ENCODE measurements at places on chromosomes 4 and X.

- no peak for DNase-seq
These were observed 11.6 kb downstream of the SORBS2 start for GRCh38 chr4:185800266-185800945.

GRCh38 chr4:82885410-82885809 is 5.5 kb downstream of the SEC31A start:
- DNase-seq: no peak

DNA sequence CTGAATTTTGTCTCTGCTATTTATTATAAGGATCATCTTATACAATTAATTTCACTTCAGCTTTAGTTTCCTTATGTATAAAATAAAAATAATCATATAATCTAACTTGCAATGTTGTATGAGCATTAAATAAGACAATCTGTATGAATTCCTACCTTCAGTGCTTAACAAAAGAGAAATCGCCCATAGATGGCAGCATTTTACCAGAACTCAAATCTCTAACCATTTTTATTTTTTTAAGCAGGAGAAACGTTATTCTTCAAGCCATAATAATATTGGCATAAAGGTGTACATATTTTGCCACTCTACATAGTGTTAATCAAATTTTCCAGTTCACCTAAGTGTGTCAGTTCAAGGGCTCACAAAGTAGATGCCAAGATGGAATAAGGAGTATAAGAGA is 78.8 kb downstream of the TMEM47 start:
- no peak for DNase-seq

GRCh38 chr4:24662056-24662455 is 77.7 kb upstream of the DHX15 start:
- no peak for DNase-seq

DNA sequence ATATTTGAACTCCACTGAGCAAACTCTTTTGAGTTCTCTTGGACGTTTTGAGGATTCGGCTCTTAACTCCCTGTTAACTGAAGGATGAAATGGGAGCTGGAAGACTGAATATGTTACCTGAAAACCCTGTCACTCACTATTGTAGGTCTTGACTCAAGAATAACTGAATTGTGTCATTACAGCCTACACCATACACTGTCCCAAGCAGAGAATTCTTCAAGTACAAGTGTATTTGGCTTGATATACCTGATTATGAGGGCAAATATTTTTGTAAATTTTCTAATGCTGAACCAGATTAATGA is 276.1 kb downstream of the CFAP299 start:
- DNase-seq: no peak

DNA sequence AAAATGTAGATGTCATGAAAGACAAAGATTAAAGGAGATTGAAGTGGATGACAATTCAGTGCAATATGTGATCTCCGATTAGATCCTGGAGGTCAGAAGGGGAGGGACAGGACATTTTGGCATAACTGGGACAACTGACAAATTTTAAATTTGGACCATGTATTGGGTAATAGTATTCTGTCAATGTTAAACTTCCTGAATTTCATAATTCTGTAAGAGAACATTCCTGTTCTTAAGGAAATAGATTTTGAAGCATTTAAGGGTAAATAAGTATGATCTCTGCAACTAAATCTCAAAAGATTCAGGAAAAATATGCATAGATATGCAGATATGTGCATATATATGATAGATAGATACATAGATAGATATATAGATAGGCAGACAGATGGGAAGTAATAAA is 11.0 kb downstream of the ODAPH start:
- no peak for DNase-seq

DNA sequence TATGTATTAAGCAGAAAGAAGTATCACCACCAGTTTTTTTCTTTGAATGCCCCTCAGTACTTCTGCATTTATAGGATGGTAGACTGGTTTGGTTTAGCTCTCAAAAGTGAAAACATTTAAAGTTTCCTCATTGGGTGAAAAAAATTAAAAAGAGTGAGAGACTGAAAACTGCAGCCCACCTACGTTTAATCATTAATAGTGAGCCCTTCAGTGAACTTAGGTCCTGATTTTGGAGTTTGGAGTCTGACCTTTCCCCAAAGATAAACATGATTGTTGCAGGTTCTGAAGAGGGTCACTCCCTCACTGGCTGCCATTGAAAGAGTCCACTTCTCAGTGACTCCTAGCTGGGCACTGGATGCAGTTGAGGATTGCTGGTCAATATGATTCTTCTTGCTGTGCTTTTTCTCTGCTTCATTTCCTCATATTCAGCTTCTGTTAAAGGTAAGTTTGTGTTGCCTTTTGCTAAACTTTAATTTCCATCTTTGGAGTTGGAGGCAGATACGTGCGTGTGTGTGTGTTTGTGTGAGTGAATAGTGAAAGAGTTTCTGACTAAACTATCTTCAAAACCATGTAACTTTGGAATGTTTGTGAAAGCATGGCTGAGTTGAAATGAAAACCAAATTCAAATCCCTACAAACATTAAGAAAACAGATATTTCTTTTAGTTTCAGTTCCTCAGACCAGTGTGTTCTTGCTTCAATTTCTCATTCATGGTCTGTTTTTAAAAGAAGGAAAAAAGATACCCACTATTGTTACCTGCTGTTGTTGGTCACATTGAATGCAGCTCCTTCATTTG is at the start of gene MTTP:
Gene MTTP (plus strand): TSS at position 295 of the 795 bp plus-strand sequence. CDS start 86 bp downstream, at position 381.
- DNase-seq: no peak

DNA sequence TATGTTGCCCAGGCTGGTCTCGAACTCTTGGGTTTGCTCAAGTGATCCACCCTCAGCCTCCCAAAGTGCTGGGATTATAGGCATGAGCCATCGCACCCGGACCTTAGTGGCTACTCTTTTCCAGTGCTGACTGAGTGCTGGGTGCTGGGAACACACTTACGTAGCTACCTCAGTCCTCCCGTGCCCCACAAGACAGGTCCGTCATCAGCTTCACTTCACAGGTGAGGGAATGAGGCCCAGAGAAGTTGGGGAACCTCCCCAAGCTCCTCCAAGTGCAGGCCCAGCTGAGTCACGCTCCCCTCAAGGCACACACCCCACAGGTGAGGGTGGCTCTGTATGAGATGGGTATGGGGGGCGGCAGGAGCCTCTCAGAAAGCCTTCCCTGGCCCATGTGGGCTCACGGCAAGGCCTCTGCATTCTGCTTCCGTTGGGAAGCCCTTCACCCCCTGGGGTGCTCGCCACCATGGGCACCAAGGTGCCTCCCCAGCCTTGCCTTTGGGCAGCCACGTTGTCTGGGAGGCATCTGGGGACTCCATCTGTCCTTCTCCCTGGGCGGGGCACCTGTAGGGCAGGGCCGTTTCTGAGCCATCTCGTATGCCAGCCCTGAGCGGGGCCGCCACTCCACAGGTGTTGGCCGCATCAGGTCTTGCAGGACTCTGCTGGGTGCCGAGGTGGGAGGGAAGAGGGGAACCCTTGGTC is 28.4 kb downstream of the NSG1 start:
- no peak for DNase-seq

DNA sequence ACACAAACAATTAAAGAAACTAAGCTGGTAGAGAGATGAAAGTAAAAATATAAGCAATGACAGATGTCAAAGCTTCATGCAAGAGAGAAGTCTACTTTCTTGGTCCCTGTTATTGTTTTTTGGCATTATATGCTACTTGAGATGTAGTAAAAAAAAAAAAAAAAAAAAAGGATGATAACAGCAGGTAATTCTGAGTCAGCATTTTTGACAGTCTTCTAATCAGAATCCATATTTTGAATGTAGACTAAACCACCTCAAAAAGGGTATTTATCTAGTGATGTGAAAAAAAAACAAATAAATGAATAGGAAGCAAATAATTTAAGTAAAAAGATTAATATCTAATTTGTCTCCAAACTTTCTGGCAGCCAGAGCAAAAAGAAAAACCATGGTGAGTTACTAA is 422.2 kb upstream of the CPEB2 start:
- no peak for DNase-seq

- no peak for DNase-seq
These were observed 53.9 kb upstream of the SORBS2 start for GRCh38 chr4:185865901-185866328.

GRCh38 chr4:111512081-111512783 is 633.0 kb upstream of the FAM241A start:
- no peak for DNase-seq

GRCh38 chr4:138865765-138866164 is 149.8 kb upstream of the NOCT start:
- no peak for DNase-seq

DNA sequence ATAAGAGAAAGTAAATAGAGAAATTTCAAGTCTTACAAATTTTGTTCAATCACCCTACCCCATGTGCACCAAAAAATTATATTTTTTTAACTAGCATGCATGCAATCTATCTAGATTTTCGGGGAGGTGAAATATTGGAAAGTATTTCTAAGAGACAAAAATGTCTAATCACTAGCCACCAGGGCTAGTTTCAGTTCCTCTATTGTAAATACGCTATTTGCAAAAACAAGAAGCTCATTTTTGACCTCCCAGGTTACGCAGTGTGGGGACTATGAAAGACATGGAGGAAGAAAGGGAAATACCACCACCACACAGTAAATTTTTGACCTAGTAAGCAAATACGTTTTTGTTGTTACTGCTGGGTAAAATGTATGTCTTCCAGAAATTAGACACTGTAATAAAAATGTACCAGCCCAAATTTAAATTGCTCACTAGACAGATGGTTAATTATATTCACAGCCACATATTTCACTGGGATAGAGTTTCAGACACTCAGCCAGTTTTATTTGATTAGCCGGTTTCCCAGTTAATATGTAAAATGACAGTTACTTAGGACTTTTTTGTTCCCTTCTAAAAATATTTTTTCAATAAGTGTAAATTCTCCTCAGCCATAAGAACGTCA is 2.2 kb downstream of the NEXMIF start:
- DNase-seq: no peak

DNA sequence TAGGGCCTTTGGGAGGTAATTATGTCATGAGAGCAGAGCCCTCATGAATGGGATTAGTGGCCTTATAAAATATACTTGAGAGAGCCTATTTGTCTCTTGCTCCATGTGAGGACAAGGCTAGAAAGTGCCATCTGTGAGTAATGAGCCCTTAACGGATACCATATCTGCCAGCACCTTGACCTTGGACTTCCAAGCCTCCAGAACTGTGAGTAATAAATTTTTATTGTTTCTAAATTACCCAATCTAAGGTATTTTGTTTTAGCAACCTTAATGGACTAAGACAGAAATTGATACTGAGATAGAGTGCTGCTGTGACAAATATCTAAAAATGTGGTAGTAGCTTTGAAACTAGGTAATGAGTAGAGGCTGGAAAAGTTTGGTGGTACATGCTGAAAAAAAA is 285.0 kb upstream of the DIPK2B start:
- no peak for DNase-seq

Data from stimulated activated CD8-positive, alpha-beta memory T cell treated with anti-CD3 and anti-CD28 coated beads, Interleukin-4, amount 100 ng/mL, for 24 hours (primary cell).